ENCODE measurements at places on chromosomes 1 and 21.

DNA sequence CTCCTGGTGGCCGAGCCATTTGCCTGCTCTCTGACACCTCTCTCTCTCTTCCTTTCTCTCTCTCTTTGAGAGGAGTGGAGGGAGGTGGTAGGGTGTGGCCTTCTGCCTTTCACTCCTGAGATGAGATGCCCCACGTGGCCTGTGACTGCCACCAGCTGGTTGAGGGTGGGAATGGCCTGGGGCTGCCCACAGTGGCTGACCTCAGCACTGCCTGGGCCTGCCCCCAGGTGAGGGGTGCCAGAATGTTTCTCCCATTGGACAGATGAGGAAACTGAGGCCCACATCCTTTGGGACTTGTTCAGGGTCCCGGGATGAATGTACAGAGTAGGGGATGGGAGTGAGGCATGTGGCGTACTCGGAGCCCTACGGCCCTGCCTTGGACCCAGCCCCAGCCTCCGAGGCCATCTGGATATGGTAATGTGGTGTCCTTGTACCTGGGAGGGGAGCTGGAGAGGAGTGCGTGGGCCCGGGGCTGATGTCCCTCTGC is 12.7 kb upstream of the C1orf167 start:
- no peak for DNase-seq

GRCh38 chr1:47459253-47459788 is 21.5 kb downstream of the FOXD2 start:
- DNase-seq = peak; percentile 83

DNA sequence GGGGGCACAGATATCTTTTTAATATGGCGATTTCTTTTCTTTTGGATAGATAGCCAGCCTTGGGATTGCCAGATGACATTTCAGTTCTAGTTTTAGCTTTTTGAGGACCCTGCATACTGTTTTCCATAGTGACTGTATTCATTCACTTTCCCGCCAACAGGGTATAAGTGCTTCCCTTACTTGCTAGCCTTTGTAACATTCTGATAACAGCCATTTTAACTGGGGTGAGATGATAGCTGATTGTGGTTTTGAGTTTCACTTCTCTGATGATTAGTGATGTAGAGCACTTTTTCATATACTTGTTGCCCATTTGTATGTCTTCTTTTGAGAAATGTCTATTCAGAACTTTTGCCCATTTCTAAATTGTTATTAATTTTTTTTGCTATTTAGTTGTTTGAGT is 151.9 kb downstream of the NTPCR start:
- DNase-seq = no peak

- no peak for DNase-seq
Measured at GRCh38 chr1:26388791-26389445, 16.4 kb upstream of the ZNF683 start.

GRCh38 chr1:56462209-56462608 is 117.2 kb downstream of the PLPP3 start:
- no peak for DNase-seq

DNA sequence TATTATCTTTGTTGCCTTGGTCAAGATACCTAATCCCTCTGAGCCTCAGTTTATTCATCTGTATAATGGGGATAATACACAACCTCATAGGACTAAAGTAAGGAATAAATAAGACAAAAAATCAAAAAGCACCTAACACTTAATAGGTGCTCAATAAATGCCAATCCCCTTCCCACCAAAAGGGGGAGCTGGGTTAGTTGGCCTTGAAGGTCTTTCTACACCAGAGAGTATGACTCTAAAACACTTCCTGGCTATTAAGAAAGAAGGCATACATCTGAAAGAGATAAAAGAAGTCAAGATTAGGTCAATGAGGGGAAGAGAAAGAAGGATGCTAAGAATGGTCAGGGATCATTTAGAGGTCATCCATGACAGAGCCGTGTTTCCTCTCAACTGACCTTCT is 11.1 kb downstream of the VSIG8 start:
- no peak for DNase-seq

DNA sequence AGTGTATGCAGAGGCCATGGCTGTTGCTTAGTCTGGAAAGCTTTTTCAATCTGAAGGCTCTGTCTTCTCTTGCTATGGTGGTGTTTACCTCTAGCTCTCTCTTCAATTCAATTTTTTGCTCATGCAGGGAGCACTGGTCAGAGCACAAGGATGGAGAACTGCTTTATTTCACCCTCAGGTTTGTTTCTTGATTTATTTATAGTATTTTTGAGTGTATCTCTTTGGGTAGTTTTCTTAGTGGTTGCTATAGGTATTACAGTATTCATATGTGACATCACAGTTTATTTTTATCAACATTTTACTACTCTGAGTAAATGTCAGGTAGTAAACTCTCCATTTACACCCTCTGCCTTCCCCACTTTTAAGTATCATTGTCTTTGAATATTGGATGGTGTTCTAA is 147.9 kb downstream of the RASAL2 start:
- DNase-seq = no peak
